ENCODE measurements at places on chromosomes 3 and 15. TPM values are rescaled to one million over a fixed set of nuclear protein-coding genes. Genes with fewer than 3 reads are reported as not detected.

- H3K27ac ChIP-seq = peak within 1 kb of the TSS; percentile 71
- DNase-seq = peak; percentile 81
- no peaks in the 10 kb centered on the region for H3K27me3 ChIP-seq
- H3K4me3 ChIP-seq = peak within 1 kb of the TSS; percentile 65
- no peaks in the 10 kb centered on the region for H3K36me3 ChIP-seq
Measured at GRCh38 chr15:83446904-83447709, at the start of gene SH3GL3. Gene SH3GL3 (plus strand): TSS chr15:83447341. CDS start chr15:83447534, 193 bp downstream.

DNA sequence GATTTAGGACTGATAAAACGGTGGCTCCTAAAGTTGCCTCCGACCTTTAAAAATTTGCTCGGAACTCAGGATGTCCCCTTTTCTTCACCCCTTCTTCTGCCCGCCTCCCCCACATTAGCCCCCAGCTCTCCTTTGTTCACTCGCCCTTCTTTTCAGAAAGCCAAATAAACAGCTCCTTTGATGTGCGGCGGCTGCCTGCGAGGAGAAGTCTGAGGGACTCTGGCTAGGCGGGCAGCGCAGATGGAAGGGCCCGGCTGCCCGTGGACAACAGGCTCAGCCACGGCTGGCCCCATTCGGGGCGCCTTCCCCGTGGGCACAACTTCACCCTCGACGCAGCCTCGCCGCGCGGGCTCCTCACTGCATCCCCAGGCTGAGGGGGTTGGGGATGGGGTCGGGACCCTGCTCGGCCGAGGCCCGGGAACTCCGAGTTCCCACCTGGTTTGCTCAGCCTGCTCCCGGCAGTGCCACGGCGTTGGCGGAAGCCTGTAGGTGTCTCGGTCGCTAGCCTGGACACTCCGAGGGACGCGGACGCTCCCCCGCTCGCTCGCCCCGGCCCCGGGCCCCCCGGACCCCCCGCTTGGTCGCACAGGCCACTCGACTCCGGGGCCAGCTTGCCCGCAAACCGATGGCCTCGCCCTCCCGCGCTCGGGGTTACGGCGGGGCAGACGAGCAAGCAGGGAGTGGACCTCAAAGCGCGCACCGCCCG lies 897 bp upstream of the TLE3 start:
- peak overlapping the region; percentile 88 for H3K27ac ChIP-seq
- no peaks in the 10 kb centered on the region for H3K36me3 ChIP-seq
- peak overlapping the region; percentile 42 for H3K4me3 ChIP-seq
- H3K27me3 ChIP-seq = peaks cover 6% of the 10 kb centered on the region
- H3K4me1 ChIP-seq = peaks cover 26% of the 10 kb centered on the region

DNA sequence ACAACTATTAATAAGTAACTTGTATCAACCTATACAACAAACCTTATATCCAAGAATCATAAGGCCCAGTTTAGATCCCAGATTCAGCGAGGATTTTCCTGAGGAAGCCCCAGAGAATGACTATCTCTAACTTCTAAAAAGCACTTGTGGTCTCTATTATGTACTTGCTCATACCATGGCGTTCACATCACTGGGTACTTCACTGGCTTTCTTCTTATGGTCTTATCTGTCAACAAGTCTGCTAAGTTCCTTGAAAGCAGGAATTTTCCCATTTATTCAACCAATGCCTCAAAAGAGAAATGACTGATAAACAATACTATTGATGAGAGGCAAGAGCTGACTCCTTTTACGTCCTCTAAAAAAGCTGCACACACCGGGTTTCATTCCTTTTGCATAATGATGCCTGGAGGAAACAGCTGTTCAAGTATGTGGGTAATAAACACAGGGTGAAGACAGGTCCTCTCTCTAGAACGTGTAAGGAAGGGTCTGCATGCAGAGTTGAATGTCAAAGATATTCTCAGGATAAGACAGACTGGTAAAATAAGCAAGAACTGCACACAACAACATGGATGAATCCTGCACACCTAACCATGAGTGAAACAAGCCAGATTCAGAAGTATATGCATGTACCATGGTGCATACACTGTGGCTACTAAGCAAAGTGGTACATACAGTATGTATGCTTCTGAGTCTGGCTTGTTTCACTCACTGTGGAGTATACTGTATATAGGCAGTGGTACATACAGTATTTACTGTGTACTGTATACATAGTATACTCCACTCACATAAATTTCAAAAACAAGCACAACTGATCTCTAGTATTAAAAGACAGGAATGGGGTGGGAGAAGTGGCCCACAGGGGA lies 408.7 kb downstream of the SHQ1 start:
- DNase-seq = no peak
- H3K27me3 ChIP-seq = no peaks in the 10 kb centered on the region
- H3K4me1 ChIP-seq = peaks cover 39% of the 10 kb centered on the region
- peaks cover 3% of the 10 kb centered on the region for H3K36me3 ChIP-seq
- H3K27ac ChIP-seq = no peak overlapping the region
- no peak overlapping the region for H3K4me3 ChIP-seq

IL5RA gene
- total RNA-seq = 0.07 TPM

DNA sequence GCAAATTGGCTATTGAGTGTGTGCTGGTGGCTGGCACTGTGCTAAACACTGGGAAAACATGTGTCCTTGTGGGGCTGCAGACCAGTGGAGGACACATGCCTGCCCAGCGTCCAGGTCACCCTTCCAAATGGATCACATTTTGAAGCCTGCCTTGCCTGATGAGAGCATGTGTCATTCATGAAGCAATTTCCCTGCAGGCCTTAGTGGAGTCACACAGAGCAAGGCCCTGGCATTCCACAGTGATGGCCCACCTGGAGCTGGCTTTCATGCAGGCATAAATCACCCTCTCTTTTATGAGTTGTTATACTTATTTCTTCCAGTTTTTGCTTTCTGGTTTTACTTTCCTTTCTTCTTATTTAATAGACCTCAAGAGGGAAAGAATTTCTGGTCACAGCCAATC lies 219.5 kb downstream of the EPHB1 start:
- H3K36me3 ChIP-seq = no peaks in the 10 kb centered on the region
- no peak overlapping the region for H3K27ac ChIP-seq
- no peak for DNase-seq
- H3K4me3 ChIP-seq = no peak overlapping the region
- no peaks in the 10 kb centered on the region for H3K4me1 ChIP-seq
- no peaks in the 10 kb centered on the region for H3K27me3 ChIP-seq

DNA sequence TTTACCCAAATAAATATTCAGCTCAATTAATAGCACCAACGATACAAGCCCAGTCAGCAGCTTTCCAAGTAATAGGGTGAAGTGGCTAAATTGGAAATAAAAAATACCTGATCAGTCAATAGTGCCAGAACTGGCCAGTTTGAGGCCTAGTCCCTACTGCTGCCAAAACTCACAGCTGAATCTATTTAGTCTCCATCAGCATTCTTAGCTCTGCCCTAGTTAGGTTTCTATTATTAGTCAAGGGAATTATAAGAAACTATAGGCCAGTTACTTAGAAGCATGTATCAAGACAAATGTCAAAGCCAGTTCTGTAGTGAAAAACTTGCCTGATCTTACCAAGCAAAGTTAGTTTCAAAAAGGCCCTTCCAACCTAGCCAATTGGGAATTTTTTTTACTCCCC lies 146.2 kb upstream of the ZBTB20 start:
- no peaks in the 10 kb centered on the region for H3K4me1 ChIP-seq
- no peaks in the 10 kb centered on the region for H3K27me3 ChIP-seq
- no peaks in the 10 kb centered on the region for H3K36me3 ChIP-seq
- H3K4me3 ChIP-seq = no peak overlapping the region

GRCh38 chr3:104436506-104436905 lies 930.2 kb upstream of the ALCAM start:
- no peaks in the 10 kb centered on the region for H3K27me3 ChIP-seq
- DNase-seq = no peak
- H3K4me1 ChIP-seq = peaks cover 3% of the 10 kb centered on the region
- no peak overlapping the region for H3K27ac ChIP-seq
- no peaks in the 10 kb centered on the region for H3K36me3 ChIP-seq
- no peak overlapping the region for H3K4me3 ChIP-seq

GRCh38 chr15:77179541-77179998 lies 108.7 kb upstream of the TSPAN3 start:
- no peaks in the 10 kb centered on the region for H3K27me3 ChIP-seq
- H3K27ac ChIP-seq = peak overlapping the region; percentile 60
- peak; percentile 59 for DNase-seq
- peaks cover 22% of the 10 kb centered on the region for H3K4me1 ChIP-seq
- no peak overlapping the region for H3K4me3 ChIP-seq
- no peaks in the 10 kb centered on the region for H3K36me3 ChIP-seq

Measured in cardiac muscle cell (in vitro differentiated cells and primary cell).